T-helper 9 cell (primary cell): ENCODE measurements at places on chromosomes 7 and 10.

- DNase-seq: no peak
Measured at GRCh38 chr10:4109469-4109868, 324.5 kb upstream of the KLF6 start.

DNA sequence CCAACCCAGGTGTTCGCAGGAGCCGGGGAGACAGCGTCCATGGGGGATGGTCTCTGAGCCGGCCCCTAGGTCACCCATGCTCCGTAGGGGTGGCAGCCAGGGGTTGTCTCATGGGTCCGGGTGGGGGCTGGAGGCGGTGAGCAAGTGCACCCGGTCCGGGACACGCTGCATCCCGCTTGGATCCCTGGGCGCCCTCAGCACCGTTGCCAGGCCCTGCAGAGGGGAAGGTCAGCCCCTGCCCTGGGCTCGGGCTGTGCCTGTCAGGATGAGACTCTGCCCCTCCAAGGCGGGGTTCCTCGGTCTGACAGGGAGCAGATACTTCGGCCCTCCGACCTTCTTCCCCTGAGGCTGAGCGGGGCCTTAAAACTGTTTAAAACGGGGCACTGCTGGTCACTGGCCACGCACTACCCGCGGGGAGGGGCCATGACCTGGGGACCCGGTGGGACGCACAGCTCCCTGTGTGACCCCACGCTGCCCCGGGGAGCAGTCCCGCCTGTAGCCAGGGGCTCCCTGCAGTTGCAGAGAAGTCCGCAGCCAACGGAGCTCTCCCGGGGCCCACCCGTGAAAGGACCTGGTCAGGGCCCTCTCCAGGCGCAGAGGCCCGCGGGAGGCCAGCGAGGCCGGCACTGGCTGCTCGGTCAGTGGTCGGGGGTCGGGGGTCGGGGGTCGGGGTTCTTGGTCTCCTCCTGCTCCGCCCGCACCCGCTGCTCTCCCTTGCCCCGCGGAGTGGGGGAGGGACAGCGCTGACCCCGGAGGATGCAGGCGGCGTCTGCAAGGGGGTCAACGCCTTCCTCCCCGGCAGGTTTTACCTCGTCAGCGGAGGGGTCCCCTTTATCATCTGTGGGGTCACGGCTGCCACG, 33.4 kb upstream of the KNDC1 start:
- DNase-seq: no peak

DNA sequence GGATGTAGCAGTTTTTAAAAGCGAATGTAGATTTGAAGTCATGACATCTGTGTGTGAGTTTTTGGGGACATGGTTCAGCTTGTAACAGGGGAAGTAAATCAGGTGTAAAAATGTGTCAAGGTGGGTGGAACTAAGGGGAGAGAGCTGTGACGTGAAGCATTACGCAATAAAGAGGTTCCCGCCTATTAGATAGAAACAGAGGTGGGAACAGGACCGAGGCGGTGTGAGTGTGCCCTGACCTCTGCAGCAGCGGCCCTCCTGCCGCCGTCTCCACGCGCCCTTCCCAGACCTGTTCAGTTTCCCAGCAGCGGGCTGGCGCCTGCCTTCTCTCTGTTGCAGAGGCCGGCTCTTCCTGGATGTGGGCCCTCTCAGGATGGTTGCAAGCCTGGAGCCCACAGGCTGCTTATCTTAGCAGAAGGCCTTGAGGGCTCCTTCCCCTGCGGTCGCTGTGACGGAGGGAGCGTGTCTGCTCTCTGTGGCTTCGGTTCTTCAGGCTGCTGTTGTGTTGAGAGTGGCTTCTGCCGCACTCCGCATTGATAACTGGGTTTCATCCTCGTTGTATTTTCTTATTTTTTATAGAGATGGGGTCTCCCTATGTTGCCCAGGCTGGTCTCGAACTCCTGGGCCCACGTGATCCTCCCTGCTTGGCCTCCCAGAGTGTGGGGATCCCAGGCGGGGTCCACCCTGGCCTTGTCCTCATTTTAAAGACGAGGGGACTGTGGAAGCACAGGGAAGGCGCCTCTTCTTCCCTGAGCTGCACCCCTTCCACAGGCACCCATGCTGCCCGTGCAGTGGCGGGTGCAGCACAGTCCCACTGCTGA, 65.0 kb downstream of the DNAJB6 start:
- no peak for DNase-seq

DNA sequence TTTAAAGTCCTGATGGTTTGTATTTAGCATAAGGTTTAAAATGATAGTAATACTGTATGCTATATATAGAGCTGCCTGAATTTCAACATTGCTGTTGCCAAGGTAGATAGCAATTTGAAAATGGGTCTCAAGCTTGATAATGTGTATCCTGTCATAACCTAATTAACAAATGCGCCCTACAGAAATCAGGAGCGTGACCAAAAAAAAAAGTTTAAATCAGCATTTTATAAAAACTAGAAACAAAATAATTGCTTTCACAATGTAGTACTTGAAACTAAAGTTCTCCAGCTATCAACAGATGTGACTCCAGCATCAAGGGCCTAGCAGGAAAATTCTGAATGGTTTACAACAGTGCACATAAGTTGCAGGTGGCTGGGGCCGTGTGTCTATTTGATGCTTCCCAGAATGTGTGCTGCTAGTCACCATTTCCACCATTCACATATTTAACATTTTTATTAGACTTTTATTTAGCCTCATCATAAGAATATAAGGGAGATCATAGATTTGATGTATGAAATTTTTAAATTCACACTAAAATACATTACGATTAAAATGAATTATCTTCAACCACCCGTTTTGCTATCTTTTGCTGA, 14.1 kb downstream of the FXYD4 start:
- no peak for DNase-seq

DNA sequence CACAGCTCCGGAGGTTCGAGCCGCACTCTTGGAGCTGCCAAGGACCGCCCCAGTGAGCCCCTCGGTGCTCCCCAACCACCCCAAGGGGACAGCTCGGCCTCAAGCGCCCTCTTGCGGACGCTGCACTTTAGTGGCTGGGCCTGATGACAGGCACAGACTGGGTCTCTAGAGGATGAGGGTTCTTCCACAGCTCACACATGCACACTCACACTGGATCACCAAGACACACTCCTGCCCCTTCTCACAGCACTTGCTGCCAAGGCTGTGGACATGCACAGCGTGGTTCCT, 2.1 kb downstream of the RET start:
- DNase-seq: no peak
